ENCODE measurements at places on chromosomes 6 and 20.

- DNase-seq: no peak
These were observed 11.5 kb downstream of the HLA-DPA1 start for GRCh38 chr6:33061987-33062386.

- no peak for DNase-seq
These were observed 80.4 kb downstream of the POPDC3 start for GRCh38 chr6:105099371-105099770.

DNA sequence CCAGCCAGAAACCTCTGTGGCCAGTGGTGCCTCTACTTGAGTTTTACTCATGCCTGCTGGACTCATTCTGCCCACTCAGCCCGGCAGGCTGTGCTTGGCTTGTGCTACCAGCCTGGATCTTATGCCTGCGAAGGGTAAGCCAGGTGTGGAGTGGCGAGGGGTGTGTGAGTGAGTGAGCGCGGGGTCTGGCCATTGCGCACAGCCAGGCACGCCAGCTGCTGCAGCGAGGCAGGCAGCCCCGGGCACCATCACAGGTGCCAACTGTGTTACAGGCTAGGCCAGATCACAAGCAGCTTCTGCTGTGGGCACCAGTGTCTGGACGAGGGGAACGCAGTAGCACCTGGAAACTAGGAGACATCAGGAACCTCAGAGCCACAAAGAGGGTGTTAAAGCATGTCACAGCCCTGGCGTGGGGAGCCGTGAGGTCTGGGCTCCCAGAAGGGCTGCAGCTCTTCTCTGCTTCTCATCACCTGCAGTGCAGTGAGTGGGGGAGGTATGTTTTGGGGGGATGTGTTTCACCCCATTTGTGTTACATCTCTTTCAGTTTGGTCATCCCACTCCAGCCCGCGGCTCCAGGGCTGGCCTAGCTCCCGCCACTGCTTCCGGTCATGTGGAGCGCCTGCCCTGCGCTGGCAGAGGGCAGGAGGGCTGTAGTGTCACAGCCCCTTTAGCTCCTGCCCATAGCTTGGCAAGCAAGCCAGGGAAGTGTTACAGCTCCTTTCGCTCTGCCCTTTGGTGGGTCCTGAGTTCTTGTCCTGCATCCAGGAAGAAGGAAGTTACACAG, 379.7 kb upstream of the IMPG1 start:
- DNase-seq: no peak

- DNase-seq: no peak
These were observed 109.5 kb downstream of the KIF13A start for GRCh38 chr6:17877895-17878440.

DNA sequence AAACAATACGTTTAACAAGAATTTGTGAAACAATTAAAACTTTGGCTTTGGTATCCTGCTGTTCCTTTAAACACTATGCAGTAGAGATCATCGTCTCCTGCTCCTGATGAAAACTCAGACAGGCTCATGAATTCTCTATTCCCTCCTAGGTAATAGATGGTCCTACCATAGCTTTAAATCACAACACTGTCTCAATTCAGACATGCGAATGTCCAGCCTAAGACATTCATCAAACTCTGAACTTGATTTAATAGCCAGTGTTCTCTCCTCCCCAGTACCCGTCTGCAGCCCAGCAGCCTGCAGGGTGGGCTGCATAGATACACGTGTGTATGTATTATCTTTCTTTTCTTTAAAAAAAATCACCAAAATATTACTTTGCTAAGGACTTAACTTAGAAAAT, 232.8 kb downstream of the TTLL2 start:
- DNase-seq: no peak

GRCh38 chr6:143765422-143766184, 77.5 kb upstream of the LTV1 start:
- DNase-seq: no peak

DNA sequence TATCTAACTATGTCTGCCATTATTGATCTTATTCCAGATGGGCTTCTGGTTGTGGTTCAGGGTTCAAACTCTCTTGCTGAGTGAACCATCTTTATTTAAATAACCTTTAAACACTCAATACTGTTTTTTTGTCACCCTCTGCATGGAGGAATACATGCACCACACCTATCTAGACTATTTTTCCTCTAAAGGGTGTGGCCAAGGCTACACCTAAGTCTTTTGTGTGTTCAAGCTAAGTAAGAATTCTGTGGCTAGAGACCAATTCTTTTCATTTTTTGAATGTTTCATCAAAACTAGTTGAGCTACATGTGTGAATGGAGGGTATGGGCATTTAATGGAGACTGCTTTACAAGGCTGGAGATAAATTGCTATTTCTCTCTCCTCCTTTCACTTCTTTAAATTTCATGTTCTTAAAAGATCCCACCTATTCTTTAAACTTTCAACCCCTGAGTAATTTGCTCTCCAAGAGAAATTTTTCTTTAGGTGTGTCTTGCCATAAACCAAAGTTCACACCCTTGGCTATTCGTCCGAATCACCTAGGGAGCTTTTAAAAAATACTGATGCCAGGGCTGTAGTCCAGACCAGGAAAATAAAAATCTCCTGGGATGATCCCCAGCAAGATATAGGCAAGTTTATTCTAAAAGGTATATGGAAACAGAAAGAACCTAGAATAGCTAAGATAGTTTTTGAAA, 24.8 kb upstream of the MBOAT1 start:
- no peak for DNase-seq
